KBM-7 (cell line): ENCODE measurements at places on chromosomes 1 and 21.

DNA sequence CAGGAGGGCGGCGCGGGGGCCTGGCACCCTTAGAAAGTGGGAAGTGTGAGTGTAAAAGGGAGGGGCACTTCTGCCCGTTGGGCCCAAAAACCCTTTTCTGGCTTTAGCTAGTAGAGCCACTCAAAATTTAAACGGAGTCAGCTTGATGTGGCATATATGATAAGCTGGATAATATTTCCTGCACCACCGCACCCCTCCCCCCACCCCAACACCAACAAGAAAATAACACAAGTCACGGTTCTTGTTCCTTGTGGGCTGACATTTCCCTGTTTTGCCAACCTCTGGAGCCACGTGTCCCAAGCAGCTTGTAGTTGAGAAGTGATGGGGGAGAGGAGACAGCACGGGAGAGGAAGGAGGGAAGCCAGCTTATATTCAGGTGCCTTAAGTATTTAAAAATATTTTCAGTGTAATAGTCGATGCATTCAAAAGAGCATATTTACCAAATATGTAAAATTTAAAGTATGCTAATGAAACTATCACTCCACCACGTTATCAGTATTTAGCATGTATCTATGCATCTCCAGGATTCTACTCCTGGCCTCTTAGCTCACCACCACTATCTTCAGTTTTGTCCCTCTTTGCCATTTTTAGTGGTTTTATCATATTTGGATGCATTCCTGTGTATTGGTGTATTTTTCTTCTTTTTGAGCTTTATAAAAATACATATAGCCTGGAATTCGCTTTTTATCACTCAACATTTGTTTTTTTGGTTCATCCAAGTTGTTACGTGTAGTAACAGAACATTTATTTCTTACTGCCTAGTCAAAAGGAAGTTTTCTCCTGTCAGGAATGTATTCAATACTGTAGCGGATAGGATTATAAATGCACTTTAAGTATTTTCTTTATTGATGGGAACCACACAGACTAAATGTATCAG, 773 bp upstream of the DDX59 start:
- no peak for DNase-seq

DNA sequence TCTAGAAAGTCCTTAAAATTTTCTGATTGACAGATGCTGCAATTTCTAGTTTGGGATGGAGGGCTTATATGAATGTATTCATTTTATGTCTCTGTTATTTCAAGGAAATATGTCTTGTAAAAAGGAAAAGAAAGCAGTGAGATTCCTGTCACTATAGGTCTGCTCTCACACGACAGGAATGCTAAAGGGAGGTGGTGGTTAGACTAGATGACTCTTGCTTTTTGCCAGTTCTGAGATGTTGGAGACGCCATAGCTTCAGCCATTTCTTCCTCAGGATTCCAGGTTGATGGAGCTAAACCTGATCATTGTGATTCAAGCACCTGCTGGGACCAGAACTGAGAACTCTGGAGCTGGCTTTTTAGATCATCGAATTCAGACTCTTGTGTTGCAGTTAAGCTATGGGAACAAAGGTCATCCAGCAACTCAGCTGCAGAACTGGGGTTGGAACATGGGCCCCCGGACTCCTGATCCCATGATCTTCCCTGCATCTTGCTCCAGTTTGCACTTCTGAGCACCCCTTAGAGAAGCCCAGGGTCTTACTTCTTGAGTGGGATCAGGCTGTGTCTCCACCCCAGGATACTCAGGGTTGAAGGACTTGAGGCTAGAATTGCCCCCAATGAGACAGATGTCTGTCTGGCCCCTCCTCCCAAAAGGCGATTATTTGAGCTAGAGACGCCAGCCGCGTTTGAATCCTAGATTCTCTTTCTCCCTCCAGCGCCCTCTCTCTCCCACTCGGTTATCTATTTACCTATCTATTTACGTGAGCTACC, 46.7 kb upstream of the FOXO6 start:
- no peak for DNase-seq

DNA sequence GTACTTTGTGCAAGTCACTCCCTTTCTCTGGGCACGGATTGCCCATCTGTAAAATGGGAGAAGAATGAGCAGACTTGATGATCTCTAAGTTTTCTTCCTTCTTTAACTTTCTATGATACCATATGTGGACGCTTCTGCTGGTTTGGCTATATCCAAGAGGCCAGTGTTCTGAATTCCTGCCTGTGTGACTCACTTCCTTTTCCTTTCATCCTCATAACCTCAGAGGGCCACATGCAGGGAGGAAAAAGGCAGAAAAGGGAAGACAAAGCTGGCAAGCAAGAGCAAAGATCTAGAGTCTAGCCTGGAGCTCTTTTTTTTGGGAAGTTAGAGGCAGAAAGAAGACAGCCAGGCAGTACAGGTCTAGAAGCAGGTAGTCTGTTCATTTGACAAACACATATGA, 151.2 kb downstream of the OMA1 start:
- DNase-seq = peak; percentile 46

DNA sequence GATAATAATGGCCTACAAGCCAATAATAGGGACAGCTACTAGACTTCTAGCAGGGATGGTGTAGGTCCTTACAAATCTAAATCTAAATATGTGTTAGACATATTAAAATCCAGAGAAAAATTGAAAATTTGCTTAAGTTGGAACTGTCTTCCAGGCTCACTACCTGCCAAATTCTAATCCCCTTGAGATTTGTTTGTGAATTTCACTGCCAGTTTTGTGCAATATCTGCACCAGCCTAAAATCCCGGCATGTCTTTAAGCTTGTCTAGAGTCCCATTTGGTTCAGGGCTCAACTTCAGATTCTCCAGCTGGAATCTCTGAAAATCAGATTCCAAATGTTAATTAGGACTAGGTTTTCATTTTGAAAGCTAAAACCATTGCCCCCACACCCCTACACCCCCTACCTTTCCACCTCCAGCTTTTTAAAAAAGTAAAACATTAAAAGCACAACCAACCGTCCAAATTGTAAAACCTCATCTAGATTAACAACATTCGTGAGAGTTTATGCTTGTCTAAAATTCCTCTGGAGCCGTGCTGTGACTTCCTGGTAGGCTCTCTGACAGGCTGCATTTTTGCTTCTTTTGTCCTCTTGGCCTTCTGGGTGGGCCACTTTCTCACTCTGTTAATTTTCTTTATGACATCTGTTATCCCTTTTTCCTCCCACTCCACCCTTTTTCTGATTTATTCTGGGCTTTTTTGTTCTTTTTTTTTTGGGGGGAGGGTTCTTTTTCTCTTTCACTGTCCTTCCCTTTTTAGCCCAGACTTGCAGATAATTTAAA, 348.7 kb downstream of the PAPPA2 start:
- no peak for DNase-seq

DNA sequence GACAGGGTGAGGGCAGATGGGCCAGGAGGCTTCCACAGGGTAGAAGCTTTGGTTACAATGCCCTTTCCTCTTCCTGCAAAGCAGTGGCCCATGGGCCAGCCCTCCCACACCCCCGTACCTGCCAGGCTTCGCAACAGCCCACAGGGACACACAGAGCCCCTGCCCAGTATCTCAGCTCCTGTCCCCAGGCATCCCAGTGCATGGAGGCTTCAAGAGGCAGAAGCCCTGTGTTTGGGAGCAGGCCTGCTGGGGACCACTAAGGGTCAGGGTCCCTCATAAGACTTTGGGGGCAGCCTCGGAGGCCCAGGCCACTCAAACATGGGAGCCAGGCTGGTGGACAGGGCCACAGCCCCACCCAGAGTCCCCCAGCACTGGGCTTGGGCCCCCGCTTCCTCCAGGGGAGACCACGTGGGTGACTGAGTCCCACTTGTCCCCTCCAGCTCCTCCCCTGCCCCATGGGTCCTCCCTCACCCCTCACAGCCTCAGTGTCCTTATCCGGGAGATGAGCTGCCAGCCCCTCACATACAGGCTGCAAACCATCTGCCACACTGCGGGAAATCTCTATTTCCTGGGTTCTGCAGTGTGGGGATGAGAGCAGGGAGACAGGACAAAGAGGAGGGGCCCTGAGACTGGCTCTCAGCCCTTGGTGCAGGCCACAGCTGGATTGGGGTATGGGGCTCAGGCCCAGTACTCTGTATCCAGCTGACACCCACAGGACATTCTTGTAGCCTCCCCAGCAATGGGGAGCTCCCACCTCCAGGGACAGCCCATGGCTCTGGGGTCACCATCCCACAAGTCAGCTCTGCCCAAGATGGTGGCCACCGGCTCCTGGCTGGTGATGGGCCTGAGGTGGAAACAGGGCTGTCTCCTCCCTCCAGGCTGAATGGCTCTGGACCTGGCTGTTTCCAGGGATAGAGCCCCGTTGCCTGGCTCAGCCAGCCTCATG, 50.7 kb downstream of the WNT9A start:
- DNase-seq = no peak

GRCh38 chr1:81414488-81415015, 386.2 kb upstream of the ADGRL2 start:
- DNase-seq = peak; percentile 15

- DNase-seq = no peak
These were observed 468.4 kb downstream of the TTLL7 start for GRCh38 chr1:83530506-83530905.

DNA sequence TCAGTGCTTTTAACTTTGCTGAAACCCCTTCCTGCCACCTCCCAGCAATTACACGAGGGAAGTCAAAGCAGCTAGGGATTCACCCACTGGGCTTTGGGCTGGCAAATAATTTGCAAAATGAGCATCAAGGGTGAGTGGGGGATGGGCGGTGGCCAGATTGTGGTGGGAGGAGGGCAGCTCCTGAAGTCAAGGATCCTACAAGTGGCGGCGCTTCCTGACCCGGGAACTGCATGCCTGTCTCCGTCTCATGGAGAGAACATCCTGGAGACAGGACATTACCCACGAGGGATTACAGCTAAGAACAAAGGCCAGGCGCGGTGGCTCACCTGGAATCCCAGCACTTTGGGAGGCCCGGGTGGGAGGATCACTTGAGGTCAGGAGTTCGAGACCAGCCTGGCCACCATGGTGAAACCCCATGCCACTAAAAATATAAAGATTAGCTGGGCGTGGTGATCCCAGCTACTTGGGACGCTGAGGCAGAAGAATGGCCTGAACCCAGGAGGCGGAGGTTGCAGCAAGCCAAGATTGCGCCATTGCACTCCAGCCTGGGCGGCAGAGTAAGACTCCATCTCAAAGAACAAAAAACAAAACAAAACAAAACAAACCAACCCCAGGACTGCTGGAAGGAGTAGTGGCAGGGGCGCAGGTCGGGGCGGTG, 12.9 kb downstream of the TTC34 start:
- DNase-seq = no peak

- no peak for DNase-seq
These were observed 61.7 kb upstream of the TNFSF4 start for GRCh38 chr1:173268786-173269277.

- no peak for DNase-seq
These were observed 112.7 kb downstream of the CLIC6 start for GRCh38 chr21:34781526-34781925.

- DNase-seq = no peak
These were observed 282.3 kb downstream of the TTLL7 start for GRCh38 chr1:83716641-83717040.

DNA sequence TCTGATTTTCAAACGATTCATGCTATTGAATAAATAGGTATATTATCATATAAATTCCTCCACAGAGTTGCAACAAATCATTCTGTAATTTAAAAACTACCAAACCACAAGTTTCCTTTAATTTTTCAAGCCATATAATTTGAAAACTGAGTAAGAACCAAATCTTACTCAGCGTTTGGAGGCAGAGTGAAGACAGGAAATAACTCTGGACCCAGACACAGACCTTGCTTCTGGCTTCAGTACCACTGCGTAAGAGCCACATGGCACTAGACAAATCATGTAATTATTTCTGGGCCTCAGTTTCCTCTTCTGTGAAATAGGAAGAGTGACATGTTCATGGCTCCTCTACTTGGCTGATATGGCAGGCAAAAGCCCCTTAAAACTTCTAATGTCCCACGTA, 82.4 kb downstream of the SMYD2 start:
- DNase-seq = no peak

DNA sequence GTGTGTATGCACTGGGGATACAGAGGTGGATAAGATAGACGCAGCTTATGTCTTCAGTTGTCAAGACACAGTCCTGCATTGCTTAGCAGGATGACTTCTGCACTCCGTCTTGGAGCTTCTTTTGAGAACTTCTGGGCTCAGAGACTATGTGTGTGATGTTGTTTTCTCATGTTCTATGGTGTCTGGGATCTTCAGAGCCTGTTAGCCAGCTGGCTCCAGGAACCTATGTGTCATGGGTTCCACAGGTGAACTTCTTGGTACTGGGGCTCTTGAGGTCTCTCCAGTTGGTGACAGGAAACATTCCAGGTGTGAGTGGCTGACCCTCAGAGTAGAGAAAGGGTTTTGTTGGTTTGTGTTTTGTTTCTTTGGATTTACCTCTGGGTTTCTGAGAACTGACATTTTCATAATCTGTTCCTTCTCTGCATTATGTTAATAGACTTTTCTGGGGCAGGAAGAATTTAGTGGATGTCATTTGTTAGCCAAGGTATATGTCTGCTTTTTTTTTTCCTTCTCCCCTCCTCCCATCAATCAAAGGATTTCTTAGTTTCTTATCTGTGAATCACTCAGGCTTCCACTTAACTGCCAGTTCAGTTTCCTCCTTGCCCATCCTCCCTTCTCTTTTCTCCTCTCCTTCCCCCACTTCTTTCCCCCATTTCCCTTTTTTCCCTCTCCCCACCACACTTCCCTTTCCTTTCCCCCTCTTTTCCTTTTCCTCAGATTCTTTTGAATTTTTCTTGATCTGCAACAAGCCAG, 18.1 kb downstream of the FGGY start:
- DNase-seq = peak; percentile 19

DNA sequence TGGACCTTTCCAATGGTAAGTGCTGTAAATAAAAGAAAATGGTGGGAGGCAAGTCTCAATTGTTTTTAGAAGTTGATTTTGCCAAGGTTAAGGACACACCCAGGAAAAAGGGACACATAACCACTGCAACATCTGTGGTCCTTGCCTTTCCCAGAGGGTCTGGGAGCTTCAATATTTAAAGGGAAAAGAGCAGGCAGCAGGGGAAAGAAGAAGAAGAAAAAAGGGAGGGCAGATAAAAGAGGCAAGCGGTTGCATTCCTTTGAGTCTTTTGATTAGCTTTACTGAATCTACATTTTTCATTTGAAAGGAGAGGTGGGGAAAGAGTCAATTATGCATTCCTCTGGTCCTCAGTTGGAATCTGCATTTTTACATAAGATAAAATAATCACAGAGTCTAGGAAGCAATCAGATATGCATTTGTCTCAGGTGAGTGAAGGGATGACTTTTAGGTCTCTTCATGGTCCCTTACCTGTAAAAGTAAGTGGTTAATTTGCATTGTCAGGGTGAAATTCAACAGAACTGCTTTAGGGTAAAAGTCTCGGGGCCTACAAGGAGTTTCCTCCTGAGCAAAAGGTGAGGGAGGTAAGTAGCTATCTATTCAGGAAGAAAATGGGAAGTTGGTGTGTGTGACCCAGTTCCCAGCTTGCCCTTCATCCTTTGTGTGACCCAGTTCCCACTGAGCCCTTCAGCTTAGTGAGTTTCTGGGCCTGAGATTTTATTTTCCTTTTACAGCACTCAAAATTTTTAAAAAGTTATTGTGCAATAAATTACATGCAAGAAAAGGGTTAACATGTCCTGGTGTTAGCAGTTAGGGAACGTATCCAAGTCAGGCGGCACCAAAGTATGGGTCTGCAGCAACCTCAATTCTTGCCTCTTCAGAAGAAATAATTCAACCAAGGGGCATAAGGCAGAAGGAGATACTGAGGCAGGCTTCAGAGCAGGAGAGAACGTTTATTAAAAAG, 8.6 kb upstream of the CNIH3 start:
- DNase-seq = no peak

GRCh38 chr1:66285618-66286270, 248.2 kb upstream of the SGIP1 start:
- no peak for DNase-seq
